Uterus (tissue), 4 donors: ENCODE measurements at places on chromosomes 7 and 10. TPM values are rescaled to one million over a fixed set of nuclear protein-coding genes. Genes with fewer than 3 reads are reported as not detected.
A peak's percentile ranks its signal among the peaks of the same experiment; 100 is the strongest.

The GIMAP7 gene
- total RNA-seq, result 30.7 TPM

The MYO3A gene
- 0.58 TPM for total RNA-seq

GRCh38 chr7:68321076-68321639, 1277.1 kb upstream of the AUTS2 start:
- DNase-seq, result no peak
- no peaks in the 10 kb centered on the region for H3K4me1 ChIP-seq
- no peak overlapping the region for H3K4me3 ChIP-seq

DNA sequence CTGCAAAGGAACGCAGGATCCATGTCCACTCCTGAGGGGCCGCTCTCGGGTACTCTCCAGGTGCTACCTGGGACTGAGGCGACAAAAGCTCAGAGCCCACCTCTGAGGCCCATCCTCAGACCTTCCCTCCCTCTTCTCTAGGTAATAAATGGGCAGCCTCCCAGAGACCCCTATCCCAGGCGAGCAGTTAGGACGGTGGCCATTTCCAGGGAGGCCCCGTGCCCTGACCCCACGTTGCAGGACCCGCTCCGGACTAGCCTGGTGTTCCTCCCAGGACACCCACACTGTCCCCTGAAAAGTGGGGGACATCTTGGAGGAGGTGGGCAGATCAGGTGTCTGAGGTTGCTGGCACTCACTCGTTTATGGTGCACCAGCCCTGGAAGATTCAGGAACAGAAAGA, 44.3 kb downstream of the PRKAG2 start:
- DNase-seq, result no peak
- H3K36me3 ChIP-seq, result no peaks in the 10 kb centered on the region
- no peaks in the 10 kb centered on the region for H3K4me1 ChIP-seq
- no peak overlapping the region for H3K27ac ChIP-seq

DNA sequence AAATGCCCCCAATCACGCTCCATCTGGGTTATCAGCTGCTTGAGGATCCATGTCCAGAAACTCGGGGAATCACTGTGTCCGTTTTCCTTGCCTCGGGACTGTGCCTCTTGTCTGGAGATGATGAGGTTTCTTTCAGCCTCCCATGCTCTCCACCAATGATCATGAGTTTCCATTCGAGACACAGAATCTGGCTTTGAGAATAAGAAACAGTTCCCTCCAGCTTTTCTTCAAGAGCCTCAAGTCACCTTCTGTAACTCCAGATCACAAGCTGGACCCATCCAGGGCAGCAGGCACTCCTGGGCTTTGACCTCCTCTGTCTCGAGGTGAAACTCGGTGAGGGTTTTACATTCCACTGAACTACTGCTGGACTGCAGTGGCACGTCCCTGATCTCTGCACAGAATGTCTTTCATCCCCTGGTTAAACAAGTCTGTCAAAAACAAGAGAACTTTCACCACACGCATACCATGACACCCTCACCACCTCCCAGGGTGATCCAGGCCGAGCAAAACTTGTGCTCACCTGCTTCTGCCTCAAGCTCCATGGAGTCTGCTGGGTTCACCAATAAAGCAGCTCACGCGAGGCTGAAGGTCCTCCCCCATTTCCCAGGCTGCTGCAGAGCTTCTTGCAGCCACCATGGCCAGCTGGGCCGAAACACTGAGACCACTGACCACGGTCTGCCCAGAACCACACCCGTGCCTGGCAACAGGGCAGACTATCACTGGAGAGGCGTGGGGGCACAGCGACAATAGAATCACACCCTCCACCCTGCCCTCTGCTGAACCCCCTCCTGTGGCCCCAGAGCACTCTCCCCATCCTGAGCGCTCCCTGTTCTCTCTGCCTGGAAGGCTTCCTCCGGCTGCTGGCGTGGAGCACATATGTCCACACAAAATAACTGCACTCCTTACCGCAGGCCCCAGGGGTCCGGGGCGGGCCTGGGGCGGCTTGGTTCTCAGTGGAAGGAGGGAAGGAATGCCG, 25.1 kb downstream of the MAT1A start:
- no peak overlapping the region for H3K27ac ChIP-seq
- no peak for DNase-seq

DNA sequence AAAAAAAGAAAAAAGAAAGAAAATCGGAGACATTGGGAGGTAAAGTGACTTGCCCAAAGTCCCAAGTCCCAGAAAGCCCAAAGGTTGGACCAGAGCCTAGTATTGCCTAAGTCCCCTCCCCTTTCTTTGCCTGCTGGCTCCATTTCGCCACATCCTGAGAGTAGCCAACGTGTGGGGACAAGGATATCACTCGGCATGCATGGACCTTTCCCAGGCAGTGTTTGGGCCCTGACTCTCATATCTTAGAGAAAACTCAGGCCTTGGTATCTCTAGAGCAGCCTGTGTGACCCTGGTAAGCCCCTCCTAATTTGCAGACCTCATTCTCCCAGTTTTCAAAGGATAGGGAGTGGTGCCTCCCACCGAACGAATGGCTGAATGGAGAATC, 294.2 kb upstream of the ZMIZ1 start:
- peak overlapping the region; percentile 53 for H3K27ac ChIP-seq
- peaks cover 2% of the 10 kb centered on the region for H3K4me1 ChIP-seq
- DNase-seq, result no peak
- no peak overlapping the region for H3K4me3 ChIP-seq

GRCh38 chr7:35695473-35695850, 527 bp upstream of the HERPUD2 start:
- H3K36me3 ChIP-seq, result no peaks in the 10 kb centered on the region
- no peak for DNase-seq
- peak overlapping the region; percentile 95 for H3K4me3 ChIP-seq

- H3K36me3 ChIP-seq, result no peaks in the 10 kb centered on the region
- no peak overlapping the region for H3K4me3 ChIP-seq
- no peaks in the 10 kb centered on the region for H3K27me3 ChIP-seq
- DNase-seq, result no peak
Observed at GRCh38 chr10:28903063-28903462, 225.7 kb downstream of the BAMBI start.

- peak; percentile 79 for DNase-seq
- no peaks in the 10 kb centered on the region for H3K36me3 ChIP-seq
- no peaks in the 10 kb centered on the region for H3K4me1 ChIP-seq
- H3K27ac ChIP-seq, result peak overlapping the region; percentile 17
Observed at GRCh38 chr7:6160191-6160623, 112.2 kb downstream of the CYTH3 start.

The CLDN12 gene
- total RNA-seq, result 39.5 TPM

DNA sequence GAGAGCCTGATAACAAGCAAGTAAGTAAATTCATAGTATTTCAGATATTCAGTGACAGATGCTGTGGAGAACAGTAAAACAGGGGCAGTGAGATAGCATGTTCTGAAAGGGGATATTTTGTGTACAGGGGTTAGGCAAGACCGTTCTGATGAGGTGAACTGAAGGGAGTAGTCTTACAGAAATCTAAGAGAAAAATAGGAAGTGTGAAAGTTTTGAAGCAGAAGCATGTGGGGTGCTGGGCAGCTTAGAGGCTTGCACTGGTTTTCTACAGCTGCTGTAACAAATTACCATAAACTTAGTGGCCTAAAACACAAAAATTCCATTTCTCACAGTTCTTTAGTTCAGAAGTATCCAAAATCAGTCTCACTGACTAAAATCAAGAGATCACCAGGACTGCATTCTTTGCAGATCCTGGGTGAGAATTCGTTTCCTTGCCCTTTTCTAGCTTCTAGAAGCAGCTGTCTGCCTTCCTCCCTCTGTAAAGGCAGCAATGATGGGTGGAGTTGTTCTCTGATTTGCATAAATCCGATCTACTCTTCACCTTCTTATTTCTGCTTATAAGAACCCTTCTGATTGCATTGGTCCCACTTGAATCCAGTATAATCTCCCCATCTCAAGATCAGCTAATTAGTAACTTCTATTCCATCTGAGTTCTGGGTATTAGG, 7.5 kb upstream of the KLF14 start:
- no peaks in the 10 kb centered on the region for H3K4me1 ChIP-seq
- H3K36me3 ChIP-seq, result no peaks in the 10 kb centered on the region
- H3K27ac ChIP-seq, result no peak overlapping the region
- H3K4me3 ChIP-seq, result no peak overlapping the region

- peaks cover 4% of the 10 kb centered on the region for H3K4me1 ChIP-seq
- no peaks in the 10 kb centered on the region for H3K36me3 ChIP-seq
- no peak overlapping the region for H3K4me3 ChIP-seq
Observed at GRCh38 chr7:74023092-74023536, 4.9 kb upstream of the ELN start.

The SMC3 gene
- total RNA-seq, result 45.3 TPM

The CPN1 gene
- total RNA-seq, result not detected

DNA sequence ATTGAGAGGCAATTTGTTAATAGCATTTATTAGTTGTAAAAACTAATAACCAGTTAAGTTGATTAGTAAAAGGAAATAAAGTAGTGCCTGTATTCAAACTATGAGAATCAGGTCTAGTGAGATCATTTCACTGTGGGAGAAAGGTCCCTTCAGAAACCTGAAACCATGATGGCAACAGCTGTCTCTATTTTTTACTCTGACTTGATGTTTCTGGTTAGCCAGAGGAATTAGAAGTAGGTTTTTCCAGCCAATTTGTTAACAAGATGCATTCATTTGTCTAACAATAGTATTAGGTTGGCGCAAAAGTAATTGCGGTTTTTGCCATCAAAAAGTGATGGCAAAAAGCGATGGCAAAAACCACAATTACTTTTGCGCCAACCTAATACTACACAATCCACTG, 272.2 kb upstream of the YAE1 start:
- no peaks in the 10 kb centered on the region for H3K36me3 ChIP-seq
- H3K27ac ChIP-seq, result no peak overlapping the region
- no peak overlapping the region for H3K4me3 ChIP-seq
- DNase-seq, result no peak
- no peaks in the 10 kb centered on the region for H3K27me3 ChIP-seq

- H3K36me3 ChIP-seq, result no peaks in the 10 kb centered on the region
- no peak for DNase-seq
- no peak overlapping the region for H3K27ac ChIP-seq
Observed at GRCh38 chr7:154475864-154476263, 423.7 kb downstream of the DPP6 start.

- no peaks in the 10 kb centered on the region for H3K4me1 ChIP-seq
- no peaks in the 10 kb centered on the region for H3K27me3 ChIP-seq
- H3K4me3 ChIP-seq, result no peak overlapping the region
- DNase-seq, result no peak
- no peaks in the 10 kb centered on the region for H3K36me3 ChIP-seq
Observed at GRCh38 chr10:49627644-49628247, 13.9 kb downstream of the CHAT start.

GRCh38 chr10:52779541-52780390, 7.2 kb upstream of the MBL2 start:
- H3K4me1 ChIP-seq, result no peaks in the 10 kb centered on the region
- H3K27me3 ChIP-seq, result no peaks in the 10 kb centered on the region
- H3K36me3 ChIP-seq, result no peaks in the 10 kb centered on the region
- H3K27ac ChIP-seq, result no peak overlapping the region
- no peak overlapping the region for H3K4me3 ChIP-seq

GRCh38 chr7:74617180-74617744, 40.3 kb upstream of the GTF2I start:
- no peaks in the 10 kb centered on the region for H3K36me3 ChIP-seq
- no peak for DNase-seq
- no peaks in the 10 kb centered on the region for H3K4me1 ChIP-seq
- no peaks in the 10 kb centered on the region for H3K27me3 ChIP-seq
- no peak overlapping the region for H3K27ac ChIP-seq

DNA sequence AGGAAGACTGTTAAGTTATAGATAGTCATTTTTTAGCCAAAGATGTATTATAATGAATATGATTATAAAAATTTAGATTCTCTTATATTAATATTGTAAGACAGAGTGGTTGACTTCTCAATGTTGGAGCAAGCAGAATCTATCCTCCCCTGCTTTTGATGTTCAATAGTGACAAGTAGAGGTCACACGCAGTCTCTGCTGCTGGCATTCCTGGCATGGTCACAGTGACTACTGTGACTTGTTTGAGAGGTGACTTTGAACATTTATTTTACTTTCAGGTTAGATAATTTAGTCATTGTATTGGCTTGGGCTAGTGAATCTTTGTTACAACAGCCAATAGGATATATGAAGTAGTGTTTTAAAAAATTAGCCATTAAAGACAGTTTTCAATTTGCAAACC, 13.7 kb upstream of the CD36 start:
- no peak for DNase-seq
- H3K27ac ChIP-seq, result no peak overlapping the region
- H3K36me3 ChIP-seq, result no peaks in the 10 kb centered on the region
- H3K4me1 ChIP-seq, result no peaks in the 10 kb centered on the region

The MAT1A gene
- total RNA-seq, result not detected

The CNTNAP2 gene
- not detected for total RNA-seq

The ANXA7 gene
- 77.4 TPM for total RNA-seq

DNA sequence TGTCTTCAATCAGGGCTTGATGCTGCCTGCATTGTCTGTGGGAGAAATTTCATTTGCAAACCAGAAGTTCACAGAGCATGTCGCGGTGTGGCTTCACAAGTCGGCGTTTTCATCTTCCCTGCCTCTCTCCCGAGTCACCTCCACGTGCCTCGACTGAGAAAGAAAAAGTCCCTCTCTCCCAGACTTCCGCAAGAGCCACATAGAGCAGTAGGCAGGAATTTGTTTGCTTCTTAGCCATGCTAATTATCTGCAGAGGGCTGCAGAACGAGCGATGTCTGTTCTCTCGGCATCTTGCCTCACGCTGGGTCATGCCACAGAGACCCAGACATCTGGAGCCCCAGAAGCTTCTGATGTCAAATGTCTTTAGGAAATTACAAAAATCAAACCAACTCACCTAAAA, 272.2 kb downstream of the TCF7L2 start:
- no peaks in the 10 kb centered on the region for H3K36me3 ChIP-seq
- no peaks in the 10 kb centered on the region for H3K27me3 ChIP-seq
- H3K27ac ChIP-seq, result no peak overlapping the region
- no peak for DNase-seq
- H3K4me1 ChIP-seq, result no peaks in the 10 kb centered on the region
- H3K4me3 ChIP-seq, result no peak overlapping the region

The CCDC146 gene
- 34.0 TPM for total RNA-seq

The BTBD16 gene
- total RNA-seq, result not detected

DNA sequence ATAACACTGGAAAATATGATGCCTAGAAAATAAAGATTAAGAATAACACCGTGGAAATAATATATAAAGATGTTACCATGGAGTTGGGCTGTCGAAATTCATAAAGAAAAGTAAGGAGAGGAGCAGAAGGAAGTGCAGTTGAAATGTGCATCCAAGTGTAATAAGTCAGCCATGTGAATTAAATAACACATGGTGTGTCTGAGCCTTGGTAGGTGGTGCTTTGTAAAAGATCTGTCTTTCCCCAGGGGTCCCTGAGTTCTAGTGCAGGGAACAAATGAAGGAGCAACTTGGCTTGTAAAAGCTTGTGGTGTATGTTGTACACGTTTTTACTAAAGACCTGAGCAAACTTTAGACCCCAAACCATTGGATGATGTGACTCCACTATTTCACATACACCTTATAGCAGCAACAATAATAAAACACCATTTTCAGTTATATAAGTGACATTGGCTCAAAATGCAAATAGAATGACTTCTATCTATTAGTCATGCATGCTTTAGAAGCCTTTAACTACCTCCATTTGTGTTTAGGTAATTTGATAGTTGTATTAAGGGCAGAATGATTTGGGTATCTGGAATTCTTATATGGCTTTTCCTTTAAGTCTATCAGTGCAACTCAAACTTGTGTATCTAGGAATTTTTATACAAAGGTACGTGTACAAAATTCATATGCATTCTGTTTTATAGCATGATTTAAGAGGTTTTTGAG, 11.3 kb downstream of the STARD3NL start:
- no peak overlapping the region for H3K4me3 ChIP-seq
- no peaks in the 10 kb centered on the region for H3K36me3 ChIP-seq
- no peak overlapping the region for H3K27ac ChIP-seq
- DNase-seq, result no peak

The VSTM4 gene
- total RNA-seq, result 13.6 TPM
